ENCODE measurements at places on chromosomes 7 and 10.
A peak's percentile ranks its signal among the peaks of the same experiment; 100 is the strongest.

GRCh38 chr10:75400771-75401568 lies 594 bp downstream of the ZNF503 start:
- no peak for DNase-seq

- no peak for DNase-seq
Measured at GRCh38 chr7:126578338-126578737, 674.4 kb downstream of the GRM8 start.

DNA sequence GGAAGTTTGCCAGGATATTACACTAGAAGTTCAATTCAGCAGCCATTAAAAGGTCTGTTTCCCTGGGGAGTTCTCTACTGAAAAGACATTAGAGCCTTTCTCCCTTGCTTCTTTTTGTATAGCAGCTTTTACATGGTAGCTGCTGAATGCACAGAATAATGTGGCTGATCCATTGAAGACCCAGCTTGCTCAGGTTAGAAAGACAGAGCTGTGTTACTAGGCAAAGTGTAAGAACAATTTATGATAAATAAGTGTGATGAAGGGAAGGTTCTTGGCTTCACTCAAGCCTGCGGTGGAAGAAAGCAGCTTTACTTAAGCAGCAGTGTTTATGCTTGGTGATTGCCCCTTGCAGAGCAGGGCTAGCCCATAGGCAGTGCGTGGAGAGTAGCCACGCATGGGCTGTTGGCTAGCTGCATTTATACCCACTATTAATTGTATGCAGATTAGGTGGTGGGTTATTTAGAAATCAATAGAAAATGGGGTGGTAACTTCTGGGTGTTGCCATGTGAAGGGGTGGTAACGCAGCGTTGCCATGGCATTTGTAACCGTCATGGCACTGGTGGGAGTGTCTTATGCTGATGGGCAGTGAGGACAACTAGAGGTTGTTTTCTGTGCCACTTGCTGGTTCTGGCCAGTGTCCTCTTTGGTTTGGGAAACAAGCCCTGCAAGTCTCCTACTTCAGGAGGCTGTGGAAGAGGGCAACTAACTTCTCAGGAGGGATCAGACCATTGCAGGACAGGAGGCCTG lies 942.9 kb downstream of the NRG3 start:
- no peak for DNase-seq

DNA sequence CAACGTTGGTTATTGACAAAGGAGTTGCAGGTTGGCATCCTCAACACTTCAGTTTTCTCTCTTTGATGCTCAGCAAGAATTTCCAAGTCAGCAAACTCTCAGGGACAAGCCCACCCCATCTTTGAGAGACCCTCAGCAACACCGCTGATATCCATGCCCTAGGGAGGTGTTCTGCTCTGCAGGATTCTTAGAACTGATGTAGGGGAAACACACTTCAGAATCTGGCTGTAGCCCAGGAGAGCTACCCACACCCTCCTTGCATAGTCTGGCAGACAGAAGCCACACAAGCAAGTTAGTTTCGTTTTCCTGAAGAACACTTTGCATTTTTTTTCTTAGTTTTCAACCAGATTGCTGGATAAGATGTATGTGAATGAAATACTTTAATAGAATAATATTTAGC lies 822 bp downstream of the SAMD9L start:
- DNase-seq: no peak

DNA sequence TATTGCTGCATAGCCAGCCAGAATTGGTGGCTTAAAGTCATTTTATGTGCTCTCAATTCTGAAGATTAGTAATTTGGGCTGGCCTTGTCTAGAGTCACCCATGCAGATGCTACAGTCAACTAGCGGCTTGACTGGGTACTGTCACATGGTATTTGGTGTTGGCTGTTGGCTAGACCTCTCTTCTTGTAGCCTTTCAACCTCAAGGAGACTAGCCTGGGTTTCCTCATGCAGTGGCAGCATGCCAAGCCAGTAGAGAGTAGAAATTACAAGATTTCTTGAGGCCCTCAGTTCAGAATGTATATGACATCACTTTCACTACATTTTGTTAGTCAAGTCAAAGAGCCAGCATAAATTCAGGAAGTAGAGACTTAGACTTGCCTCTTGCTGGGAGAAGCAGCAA lies 3.7 kb upstream of the ZNF800 start:
- DNase-seq: no peak

- DNase-seq: no peak
Measured at GRCh38 chr10:6576326-6576725, 3.8 kb downstream of the PRKCQ start.

- no peak for DNase-seq
Measured at GRCh38 chr7:31991846-31992245, 78.4 kb downstream of the PDE1C start.

- DNase-seq: peak; percentile 47
Measured at GRCh38 chr10:95183271-95184230, 10.5 kb upstream of the ACSM6 start.

DNA sequence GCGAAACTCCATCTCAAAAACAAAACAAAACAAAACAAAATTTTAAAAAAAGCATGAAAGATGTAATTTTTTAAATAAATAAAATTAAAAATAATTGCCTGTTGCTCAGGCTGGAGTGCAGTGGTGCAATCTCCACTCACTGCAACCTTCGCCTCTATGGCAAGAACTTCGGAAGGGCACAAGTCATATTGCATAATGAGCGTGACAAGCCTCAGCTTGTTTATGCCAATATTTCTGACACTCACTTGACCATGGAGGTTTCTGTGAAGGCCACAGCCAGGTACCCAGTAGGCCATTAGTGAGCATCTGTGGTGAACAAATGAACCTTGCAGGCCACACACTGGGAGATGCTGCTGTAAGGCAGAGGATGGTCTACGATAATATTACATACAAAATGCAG lies 106.1 kb upstream of the KMT2C start:
- DNase-seq: no peak

DNA sequence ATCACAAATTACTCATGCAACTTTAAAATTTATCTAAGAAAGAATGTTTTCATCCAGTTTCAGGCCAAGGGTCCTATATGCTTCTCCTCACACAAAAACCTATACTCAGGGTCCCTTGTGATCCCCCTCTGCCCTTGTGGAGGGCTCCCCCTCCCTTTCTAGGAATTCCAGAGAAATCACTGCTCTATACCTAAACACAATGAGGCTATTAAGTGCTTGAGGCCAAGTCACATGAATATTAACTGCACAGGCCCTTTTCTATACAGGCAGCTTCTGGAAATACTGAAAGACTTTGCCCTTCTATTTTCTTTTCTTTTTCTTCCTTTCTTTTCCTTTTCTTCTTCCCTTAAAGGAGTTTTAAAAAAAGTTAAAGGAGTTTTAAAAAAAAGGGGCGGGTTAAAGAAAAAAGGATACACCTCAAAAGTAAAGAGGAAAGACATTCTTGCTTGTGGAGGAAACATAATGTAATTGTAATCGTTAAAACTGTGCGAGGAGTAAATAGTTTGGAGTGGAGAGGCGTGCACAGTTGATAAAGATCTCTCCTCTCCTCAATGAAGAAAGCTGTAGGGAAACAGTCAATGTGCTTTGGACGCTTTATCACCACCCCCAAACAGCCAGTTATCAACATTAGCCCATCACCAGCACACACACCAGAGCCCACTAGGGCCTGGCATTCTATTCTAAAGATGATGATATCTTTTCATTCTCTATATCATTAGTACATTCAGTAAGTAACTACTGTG lies 16.4 kb downstream of the GRB10 start:
- no peak for DNase-seq

DNA sequence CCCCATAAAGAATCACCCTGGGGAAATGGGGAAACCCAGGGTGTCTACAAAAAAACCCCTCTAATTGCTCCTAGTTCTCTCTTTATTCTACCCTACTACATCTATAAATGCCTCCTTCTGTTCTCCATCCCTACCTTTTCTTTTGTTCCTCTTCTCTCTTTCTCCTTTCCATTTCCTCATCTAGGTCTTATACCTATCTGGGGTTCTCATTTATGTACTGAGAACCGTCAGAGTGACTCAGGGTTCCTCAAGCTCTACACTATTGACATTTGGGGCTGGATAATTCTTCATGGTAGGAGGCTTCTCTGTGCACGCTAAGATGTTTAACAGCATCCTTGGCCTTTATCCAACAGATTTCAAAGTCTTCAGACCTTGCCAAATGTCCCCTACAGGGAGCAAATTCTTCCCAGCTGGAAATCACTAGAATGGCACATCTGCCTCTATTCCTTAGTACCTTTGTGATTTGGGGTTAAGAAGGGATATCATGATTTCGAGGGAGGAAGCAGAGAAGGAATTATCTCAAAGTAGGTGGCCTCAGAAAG lies 137.4 kb upstream of the PTN start:
- no peak for DNase-seq

- no peak for DNase-seq
Measured at GRCh38 chr10:132167976-132168375, 18.8 kb upstream of the DPYSL4 start.

DNA sequence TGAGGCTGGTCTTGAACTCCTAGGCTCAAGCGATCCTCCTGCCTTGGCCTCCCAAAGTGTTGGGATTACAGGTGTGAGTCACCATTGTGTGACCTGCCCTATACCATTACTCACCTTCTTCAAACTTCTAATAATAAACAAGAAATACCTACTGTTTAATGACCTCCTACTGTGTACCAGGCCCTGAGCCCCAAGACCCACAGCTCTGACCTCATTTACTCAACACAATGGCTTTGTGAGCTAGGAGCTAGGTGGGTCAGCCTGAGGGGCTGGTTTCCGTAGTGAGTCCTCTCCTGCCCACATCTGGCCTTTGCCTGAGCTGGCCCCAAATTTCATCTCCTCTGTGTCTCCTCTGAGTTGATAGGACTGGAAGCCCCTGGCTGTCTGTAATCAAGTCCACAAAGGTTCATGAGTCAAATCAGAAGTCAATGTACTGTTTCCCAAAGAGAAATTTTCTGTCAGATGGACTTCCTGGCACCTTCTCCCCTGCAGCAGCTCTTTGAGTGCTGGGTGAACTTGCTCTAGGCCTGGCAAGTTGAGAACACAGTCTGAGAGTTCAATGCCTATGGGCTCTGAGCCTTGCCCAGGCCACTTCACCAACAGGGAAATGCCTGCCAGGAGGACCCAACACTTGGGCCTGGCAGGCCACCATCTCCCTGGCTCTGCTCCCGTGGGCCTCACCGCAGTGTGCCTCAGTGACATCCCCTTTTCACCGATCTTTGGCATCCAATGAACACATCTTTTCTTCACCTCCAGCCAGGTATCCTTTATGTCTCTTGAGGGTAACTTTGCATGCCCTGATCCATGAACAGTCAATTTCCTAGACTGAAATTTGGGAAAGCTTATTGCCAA lies 24.0 kb downstream of the NEURL1 start:
- DNase-seq: no peak

DNA sequence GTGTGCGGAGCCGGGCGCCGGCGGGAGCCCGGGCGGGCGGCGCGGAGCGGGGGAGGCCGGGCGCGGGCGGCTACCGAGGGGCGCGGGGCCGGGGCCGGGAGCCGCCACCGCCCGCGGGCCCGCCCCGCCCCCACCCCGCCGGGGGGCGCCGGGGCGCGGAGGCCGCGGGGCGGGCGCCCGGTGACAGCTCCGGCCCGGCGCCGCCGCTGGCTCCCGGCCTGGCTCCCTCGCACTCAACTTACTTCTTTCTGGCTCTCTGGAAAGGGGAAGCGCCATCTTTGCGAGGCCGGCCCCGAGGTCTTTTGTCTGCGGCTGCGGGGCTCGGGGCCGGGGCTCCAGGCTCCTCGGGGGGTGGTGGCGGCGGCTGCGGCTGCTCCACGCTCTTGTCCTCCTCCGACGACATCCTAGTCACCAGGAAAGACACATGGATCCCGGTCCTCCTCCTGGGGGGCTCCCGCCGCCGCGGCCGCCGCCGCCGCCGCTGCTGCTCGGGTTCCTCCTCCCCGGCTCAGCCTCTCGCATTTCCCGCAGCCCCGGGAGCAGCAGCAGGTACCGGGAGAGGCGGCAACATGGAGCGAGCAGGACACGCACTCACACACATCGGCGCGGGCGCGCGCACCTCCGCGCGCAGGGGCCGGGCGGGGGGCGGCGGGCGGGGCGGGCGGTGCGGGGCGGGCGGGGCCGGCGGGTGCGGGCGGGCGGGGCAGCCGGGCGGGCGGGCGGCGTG lies at the start of gene KMT2C:
Gene KMT2C, minus strand, starts transcription at position 620 of the 727 bp plus-strand sequence. Its CDS starts 217 bp downstream, at position 403.
- no peak for DNase-seq

DNA sequence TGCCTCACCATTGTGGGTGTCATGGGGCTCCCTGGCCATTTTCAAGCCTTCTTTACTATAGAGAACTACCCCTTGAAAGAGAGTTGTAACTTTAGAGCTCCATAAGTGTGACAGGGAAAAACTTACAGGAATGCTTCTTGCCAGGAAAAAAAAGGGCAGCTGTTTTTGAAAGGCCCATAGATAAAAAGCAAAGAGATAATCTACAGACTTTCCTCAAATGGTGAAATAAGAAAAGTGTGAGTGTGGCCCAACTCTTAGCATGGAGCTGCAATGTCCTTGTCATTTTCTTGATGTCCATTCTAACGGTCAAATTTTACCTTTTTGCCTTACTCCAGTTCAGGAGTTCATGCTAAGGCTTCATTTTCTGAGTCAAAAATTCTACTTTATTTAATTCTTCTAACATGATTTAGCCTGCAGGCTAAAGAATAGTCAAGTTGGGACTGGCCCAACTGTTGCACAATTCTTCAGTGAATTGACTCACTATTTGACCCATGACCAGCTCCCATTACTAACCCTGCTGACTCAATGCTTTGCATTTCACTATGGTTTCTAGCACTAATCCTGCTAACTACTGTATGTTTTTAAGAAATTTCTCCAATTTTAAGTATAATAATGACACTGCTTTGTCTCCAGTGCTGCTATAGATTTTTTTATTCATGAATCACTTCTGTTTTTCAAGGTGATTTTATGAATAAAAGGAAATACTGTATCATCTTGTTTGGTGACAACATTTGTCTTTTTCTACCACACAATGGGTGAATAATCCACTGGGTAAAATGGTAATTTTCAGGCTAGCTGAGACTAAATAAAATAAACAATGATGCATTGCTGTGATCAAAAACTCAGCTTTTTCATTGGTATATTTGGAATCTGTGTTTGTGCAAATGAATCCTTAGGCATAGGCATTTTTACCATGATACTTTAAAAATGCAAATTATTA lies 41.4 kb upstream of the SGCE start:
- no peak for DNase-seq

GRCh38 chr10:44988957-44989585 lies 10.5 kb upstream of the DEPP1 start:
- DNase-seq: no peak

DNA sequence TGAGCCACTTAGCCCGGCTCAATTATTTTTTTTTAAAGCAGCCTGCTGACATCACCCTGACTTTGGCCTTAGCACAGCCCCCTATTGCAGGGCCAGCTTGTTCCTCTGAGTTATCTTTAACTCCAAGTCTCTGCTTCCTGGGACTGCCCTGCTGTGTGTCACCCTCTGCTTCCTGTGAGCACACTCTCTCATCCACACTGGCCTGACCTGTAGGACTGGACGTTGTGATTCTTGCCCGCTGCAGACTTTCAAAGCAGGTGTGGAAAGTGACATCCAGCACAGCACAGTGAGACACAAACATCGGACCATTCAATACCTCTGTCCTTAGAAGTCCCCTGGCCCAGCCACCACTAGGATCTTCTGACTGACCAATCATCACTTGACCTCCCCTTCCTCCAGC lies 26.4 kb upstream of the HSPA12A start:
- no peak for DNase-seq

- no peak for DNase-seq
Measured at GRCh38 chr10:1600861-1601260, 136.5 kb downstream of the ADARB2 start.

- DNase-seq: no peak
Measured at GRCh38 chr7:37062560-37062859, 338.2 kb upstream of the AOAH start.

GRCh38 chr7:83937930-83938329 lies 256.7 kb downstream of the SEMA3A start:
- no peak for DNase-seq

All from stimulated activated CD4-positive, alpha-beta T cell treated with anti-CD3 and anti-CD28 coated beads, Interleukin-1b, Interleukin-23, amount 100 ng/mL, for 1 hour (primary cell).